ENCODE measurements at places on chromosomes 7 and 10.

DNA sequence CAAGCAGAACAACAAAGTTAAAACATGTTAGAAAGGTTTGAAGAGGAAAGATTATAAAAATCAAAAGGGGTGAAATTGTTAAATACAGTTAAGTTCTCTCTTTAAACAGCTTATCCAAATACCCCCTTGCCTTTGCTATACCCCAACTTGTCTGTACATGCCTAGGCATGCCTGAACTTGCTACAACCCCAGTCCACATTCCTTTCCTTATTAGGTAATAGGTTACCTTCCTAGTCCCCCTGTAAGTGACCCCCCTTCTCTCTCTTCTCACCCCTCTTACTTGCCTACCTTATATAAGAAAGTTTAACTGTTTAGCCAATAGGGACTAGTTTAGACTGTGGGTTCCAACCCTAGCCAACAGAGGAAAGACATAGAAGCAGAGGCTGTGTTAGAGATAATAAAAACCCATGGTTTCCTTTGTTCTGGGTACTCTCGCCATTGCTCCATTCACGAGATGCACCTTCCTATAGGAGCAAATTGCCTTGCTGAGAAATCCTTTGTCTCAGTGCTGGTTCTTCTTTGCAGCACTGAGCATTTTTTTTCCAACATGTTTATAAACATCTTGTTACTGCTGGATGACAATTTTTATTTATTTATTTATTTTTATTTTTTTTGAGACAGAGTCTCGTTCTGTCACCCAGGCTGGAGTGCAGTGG lies 282.2 kb upstream of the GALNT17 start:
- DNase-seq, result no peak

DNA sequence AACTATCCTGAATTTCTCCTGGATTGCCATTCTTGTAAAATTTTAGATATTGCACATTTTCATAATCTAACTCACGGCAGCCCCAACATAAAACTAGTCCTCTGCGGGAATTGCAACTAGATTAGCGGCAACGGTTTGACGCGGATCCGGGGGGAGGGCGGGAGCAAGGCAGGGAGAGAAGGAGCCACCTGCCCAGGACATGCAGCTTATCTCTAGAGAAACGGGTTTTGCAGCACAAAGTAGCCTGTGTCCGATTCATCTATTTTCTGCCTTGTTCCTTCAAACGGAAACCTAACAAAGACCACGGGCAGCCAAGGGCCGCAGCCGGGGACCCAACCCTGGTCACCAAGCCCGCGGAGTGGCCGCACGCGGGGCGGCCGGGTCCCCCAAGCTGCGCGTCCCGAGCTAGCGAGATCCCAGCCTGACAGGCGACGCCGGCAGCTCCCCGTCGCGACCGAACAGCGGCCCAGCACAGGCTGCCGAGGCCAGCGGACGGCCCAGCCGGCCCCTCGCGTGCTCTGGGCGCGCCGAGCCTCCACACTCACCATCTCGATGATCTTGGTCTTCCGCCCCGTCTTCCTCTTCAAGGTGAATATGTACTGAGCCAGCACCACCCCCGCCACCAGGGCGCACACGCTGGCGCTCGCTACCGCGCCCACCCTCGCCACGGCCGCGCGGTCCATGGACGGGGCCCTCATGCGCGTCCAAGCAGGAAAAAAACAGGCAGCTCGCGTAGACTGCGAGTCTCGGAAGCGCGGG lies at the start of gene NT5C3A:
TSS of gene NT5C3A (minus strand) at position 754 of the 759 bp plus-strand sequence. CDS start at position 683, 71 bp downstream.
- peak; percentile 77 for DNase-seq

DNA sequence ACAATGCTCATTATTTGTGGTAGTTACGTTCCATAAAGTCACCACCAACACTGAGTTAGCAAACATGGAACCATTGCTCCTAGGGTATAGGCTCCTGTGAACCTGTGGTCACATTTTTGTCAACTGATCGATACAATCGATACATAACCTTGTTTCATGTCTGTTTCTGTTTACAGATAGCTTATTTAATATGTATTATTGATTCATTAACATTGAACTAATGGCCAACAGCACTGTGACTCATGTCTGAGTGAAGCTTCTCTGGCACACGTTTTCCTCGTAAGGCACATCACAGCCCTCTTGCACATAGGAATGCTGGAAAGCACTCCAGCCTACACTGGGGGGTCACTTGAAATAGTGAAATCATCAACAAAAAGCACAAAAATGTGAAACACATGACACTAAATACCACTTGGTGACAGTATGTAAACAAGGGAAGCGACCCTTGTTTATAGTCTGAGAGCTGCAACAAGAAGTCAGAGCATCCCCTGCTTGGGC lies 27.0 kb downstream of the GHRHR start:
- no peak for DNase-seq

DNA sequence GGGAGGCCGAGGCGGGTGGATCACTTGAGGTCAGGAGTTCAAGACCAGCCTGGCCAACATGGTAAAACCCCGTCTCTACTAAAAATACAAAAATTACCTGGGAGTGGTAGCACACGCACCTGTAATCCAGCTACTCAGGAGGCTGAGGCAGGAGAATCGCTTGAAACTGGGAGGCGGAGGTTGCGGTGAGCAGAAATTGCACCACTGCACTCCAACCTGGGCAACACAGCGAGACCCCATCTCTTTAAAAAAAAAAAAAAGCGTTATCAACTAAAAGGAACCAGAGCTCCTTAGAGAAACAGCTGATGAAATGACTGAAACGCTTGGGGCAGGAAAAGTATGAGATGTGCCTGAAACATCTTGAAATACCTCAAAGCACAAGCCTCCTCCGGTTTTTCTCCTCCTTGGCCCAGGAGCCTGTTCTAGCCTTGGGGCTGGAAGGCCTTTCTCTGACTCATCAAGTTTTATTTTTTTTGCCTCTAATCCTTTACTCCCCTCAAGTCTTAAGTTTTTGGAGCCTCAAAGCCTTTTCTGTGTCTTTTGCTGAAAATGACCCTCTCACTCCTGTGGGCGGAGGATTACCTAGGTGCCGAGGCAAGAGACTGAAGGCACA lies 2.6 kb upstream of the METTL27 start:
- no peak for DNase-seq

DNA sequence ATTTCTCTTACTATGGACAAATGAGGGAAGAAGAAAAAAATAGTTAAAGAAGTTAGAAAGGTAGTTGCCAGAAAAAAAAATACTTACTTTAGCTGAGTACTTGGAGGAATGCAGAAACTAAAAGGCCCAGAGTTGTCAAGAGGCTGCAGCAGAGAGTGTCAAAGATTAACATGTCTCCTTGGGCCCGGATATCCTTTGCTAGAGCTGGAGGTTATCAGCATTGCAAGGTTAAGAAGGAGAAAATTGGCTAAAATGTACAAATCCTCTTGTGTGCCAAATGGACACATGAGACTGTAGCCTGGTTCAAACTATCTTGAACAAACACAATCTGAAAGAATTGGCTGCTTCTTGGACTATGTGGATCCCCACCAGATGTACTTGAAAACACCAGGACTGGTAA lies 377.0 kb downstream of the SEMA3D start:
- no peak for DNase-seq

GRCh38 chr7:83786858-83787257 lies 137.9 kb upstream of the SEMA3E start:
- DNase-seq, result no peak

DNA sequence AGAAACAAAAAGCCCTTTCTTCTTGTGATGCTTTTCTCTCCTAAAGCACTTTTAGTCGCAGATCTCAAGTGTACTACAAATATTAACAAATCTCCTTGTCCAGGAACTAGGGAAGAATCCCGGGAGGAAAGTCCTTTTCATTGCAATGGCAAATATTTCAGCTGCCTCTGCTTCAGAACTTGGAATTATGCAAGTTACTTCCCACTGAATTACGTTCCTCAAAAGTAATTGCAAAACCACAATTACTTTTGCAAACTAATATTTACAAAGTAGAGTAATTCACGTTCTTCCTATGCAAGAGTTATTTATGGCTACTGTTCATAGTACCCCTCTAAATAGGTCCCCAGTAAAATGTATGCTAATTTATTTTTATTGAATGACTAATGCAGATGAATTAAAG lies 14.5 kb downstream of the PRKCQ start:
- DNase-seq, result no peak

GRCh38 chr10:73358331-73359279 lies at the start of gene CFAP70:
CFAP70 (minus strand) TSS chr10:73358864; CDS start chr10:73354796, 4,068 bp downstream.
- peak; percentile 92 for DNase-seq

DNA sequence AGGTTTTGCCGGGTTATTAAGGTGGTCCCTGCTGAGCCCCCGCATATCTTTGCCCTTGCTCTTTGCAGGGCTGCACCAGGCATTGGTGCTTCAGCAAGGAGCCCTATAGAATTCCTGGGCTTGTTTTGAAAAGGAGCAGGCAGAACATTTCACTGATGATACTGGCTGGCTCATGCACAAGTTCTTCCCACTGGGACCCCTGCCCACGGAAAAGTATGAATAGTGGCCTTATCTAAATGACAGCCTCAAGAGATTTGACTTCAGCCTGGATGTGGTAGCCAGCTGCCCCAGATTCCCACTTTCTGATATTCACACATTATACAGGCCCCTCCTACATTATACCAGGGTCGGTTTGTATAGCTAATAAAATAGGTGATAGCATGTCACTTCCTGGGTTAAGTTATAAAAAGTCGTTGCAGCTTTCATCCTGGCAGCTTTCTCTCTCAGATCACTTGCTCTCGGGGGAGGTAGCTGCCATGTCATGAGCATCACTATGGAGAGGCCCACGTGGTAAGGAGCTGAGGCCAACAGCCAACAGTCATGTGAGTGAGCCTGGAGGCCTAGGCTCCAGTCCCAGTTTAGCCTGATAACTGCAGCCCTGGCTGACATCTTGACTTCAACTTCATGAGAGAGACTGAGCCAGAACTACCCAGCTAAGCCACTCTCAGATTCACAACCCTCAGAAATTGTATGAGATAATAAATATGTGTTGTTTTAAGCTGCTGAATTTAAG lies 16.8 kb upstream of the CRTAC1 start:
- DNase-seq, result no peak

GRCh38 chr10:118017850-118018249 lies 28.9 kb downstream of the RAB11FIP2 start:
- DNase-seq, result no peak

DNA sequence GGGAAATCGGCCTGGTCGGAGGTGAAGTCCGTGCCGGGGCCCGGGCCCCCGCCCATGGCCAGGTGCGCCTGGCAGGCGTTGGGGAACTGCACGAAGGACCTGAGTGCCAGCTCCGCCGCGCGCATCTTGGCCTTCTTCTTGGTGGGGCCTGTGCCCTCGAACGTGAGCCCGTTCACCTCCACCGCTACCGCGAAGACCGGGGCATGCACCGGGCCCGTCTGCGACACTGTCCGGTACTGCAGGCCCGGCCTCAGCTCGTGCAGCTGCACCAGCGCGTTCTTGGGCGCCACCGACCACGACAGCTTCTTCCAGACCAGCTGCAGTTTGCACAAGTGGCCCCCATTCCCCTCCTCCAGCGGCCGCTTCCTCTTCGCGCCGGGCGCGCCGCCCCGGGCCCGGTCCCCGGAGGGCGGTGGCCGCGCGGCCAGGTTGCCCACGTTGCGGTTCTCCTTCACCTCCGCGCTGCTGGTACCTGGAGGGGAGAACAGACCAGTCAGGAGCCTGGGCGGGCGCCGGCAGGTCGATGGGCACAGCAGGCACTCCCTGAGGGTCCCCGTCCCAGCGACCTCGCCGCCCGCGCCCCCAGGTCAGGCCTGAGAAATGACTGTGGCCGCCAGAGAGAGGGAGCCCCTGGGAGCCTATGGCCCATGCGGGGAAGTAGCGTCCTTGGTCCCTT lies 307.4 kb downstream of the WDR37 start:
- peak; percentile 25 for DNase-seq

- DNase-seq, result no peak
These were observed 510.9 kb downstream of the RPS24 start for GRCh38 chr10:78544423-78545090.

- DNase-seq, result no peak
These were observed 70.6 kb downstream of the AP3M1 start for GRCh38 chr10:74079936-74080590.

GRCh38 chr10:9239298-9239697 lies 1184.8 kb downstream of the GATA3 start:
- no peak for DNase-seq

DNA sequence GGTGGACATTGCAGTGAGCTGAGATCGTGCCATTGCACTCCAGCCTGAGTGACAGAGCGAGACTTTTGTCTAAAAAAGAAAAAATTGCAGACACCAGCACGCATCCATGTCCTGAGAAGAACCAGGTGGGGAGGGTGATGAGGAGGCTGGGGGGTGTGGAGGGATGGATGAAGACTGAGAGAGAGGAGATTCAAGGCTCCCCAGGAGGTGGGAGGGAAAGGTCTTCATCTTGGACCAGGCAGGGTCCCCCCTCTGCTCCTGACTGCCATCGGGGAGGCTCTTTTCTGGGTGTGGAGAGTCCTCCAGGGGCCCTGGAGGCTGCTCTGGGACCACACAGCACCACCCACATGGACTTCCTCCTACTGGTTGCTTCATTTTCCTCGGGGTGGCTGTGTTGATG lies 1.5 kb downstream of the SCART1 start:
- DNase-seq, result no peak

DNA sequence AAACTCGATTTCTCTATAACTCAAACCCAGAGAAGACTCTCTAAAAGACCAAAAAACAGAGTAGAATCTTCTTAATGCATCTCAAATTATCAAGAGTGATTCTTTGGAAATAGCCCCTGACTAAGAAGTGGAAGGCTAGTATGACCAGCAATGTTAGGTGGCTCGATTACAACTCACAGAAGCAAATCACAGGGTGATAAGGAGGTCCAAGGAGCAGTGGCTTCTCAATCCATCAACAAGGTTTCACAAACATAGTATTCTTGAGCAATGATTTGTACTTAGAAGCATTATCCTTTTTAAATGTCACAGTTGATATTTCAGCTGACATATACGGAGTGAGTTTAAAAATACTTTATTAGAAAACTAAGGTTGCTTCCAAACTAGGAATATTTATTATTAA lies 127.7 kb downstream of the CNOT4 start:
- no peak for DNase-seq

DNA sequence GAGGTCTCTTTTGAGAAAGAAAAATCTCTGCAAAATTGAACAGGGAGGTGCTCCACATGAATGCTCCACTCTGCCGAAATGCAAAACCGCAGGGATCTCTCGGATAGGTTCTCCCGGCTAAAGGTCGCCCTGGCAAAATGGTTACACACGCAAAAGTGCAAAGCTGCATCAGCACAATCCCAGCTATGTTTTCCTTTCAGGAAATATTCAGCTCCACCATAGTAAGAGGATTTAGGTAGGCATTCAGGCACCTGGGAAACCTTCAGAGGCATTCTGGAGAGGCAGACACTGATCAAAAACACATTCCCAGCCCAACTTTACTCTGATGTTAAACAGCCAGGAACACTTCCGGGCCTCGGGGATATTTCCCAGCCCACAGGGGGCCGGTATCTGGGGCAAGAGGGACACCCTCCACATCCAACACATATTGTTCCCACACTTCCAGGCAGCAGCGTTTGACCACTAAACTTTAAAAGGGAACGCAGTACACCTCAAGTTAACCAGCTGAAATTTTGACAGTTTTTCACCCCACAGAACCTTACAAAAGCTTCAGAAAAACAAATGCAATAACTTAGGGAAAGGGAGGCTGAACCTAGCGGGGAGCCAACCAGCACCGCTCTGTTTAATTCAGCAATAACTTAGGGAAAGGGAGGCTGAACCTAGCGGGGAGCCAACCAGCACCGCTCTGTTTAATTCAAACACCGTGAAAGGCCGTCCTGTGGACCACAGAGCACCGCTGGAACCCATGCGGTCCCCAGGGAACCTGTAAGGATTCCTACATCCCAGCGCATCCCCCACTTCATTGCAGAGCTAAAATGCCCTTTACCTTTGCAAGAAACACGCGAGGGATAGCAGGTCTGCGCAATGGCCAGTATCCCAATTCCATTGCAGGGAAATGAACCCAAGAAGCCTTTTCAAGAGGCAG lies 45.9 kb downstream of the TNS3 start:
- no peak for DNase-seq

Data from D341Med (cell line).